Stimulated activated CD4-positive, alpha-beta T cell treated with anti-CD3 and anti-CD28 coated beads, Interleukin-1b, Interleukin-23, amount 100 ng/mL, for 1 hour (primary cell): ENCODE measurements at places on chromosomes 16 and 17.

- DNase-seq: no peak
Measured at GRCh38 chr17:77886387-77886728, 72.1 kb upstream of the TNRC6C start.

DNA sequence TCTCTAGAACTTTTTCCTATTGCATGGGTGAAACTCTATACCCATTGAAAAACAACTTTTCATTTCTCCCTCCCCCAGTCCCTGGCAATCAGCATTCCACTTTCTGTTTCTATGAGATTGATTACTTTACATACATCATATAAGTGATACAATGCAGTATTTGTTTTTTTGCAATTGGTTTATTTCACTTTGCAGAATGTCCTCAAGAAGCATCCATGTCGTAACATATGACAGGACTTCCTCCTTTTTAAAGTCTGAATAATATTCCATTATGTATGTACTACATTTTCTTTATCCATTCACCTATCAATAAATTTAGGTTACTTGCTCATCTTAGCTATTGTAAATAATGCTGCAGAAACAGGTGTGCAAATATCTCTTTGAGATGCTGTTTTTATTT lies 8.8 kb downstream of the IL21R start:
- DNase-seq: no peak

DNA sequence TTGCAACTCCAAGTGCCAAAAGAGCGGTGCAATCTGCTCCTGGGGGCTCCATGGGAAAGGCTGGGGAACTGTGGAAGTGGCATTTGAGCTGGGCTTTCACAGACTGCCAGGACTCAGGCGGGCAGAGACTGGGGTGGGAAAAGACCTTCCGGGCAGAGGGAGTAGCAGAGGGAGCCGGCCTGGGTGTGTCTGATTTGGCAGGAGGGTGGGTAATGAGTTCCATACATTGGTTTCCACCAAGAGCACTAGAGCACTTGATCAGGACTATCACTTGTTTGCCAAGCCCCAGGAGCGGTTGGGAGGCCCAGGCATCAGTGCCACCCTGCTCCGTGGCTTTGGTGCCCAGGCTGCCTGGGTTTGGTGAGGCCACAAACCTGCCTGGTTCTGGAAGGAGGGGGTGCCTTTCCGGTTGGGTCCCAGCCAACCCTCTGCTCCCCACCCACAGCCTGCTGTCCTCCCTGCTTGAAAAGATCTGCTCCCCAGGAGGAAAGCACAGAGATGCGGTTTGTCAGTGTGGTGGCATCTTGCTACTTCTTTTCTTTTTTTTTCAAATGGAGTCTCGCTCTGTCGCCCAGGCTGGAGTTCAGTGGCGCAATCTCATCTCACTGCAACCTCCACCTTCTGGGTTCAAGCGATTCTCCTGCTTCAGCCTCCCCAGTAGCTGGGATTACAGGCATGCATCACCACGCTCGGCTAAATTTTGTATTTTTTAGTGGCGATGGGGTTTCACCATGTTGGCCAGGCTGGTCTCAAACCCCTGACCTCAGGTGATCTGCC lies 3.5 kb upstream of the TRIM47 start:
- no peak for DNase-seq

GRCh38 chr16:85819771-85820170 lies 20.3 kb downstream of the COX4I1 start:
- DNase-seq: no peak

- DNase-seq: no peak
Measured at GRCh38 chr16:47734081-47734857, 273.1 kb downstream of the PHKB start.

DNA sequence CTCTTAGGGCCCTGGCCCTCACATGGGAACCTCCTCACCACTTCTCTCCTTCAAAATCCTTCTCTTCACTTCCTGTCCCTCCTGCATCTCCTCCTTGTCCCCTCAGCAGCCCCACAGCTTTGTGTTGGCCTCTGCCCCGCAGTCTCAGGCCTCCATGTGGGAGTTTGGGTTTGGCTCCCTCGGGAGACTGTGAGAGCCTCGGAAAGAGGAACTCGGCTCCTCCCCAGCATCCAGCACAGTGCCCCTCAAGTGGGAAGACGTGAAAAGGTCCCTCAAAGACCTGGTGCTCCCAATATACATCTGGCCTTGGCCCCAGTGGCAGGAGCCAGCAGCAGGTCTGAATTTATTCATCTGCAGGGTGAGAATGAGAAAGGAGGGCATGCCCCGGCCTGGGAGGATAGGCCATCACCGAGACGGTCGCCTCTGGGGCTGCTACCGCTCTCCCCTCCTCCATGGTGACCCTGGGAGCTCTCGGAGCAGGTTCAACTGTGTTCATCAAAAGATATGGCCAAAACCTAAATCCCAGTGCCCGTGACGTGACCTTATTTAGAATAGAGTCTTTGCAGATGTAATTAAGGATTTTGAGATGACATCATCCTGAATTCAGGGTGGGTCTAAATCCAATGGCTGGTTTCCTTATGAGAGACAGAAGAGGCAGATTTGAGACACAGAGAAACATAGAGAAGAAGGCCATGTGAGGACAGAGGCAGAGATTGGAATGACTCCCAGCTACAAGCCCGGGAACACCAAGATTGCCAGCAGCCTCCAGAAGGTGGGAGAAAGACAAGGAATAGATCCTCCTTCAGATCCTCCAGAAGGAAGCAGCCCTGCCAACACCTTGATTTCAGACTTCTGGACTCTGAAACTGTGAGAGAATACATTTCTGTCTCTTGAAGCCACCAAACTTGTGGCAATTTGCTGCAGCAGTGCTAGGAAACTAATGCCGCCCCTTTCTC lies 135.1 kb downstream of the MRM1 start:
- DNase-seq: no peak

DNA sequence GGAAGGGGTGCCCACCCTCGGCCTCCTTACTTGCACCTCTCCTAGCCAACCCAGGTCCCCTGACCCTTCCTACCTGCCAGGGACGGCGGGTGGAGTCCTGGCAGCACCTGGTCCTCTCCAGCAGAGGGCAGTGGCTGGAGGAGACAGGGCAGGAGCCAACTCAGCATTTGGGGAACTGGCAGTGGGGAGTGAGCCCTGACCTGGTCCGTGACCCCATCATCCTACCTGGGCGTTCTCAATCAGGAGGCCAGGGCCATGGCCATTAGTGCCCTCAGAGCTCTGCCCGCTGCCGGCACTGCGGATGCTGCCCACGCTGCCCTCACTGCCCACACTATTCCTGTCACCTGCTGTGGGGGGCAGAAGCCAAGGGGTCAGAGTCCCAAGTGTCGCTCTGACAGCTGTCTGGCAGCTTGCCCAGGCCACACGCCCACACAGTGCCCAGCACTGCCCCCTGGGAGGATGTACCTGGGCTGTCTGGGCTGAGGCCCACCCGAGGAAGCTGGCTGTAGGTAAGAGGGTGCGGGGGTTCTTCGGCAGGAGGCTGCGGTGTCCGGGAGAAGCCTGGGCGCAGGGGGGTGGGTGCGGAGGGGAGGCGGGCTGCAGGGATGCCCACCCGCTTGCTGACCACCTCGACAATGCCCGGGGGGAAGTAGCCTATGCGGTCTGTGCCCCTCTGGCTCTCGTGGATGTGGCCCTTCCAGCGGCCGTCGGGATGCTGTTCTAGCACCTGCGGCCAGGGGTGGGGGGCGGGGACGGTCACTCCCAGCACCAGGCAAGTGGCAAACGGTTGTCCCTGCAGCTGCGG lies 10.8 kb downstream of the CASKIN2 start:
- no peak for DNase-seq

DNA sequence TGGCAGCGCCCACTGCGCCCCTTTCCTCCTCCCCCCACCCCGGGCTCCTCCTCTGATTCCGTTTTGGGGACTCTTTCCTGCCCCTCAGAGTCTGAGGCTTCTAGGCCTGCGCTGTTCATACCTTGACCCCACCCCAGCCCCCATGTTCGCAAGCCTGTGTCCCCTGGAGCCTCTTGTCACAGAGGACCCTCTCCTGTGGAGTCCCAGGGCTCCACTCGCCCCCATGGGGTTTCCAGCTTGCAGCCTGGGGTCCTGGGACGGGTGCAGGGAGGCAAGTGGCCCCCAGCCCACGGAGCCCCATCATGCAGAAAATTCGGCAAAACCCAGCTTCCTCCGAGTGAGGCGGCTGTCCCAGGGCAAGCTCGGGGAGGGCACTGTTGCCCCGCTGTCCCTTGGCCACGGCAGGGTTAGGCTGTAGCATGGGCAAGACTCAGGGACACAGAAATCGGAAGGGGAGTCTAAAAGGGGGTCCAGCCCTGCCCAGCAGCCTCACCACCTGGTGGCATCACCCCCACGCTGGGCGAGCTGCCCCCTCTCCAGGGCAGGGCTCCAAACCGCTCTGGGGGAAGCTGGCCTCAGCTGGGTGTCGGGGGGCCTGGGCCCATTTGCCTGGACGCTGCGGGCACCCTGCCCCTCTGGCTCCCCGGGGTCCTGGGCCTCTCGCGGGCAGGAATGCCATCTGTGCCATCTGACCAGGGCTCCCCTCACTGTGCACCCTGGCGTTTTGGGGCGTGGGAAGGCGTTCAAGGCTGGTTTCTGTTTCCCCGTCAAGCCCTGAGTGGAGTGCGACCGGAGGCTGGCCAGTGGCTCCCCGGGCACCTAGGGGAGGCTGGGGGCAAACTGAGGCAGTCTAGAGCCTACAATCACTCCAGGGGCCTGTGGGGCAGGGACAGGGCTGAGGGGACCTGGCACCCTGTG lies 11.5 kb upstream of the BAHCC1 start:
- DNase-seq: no peak

DNA sequence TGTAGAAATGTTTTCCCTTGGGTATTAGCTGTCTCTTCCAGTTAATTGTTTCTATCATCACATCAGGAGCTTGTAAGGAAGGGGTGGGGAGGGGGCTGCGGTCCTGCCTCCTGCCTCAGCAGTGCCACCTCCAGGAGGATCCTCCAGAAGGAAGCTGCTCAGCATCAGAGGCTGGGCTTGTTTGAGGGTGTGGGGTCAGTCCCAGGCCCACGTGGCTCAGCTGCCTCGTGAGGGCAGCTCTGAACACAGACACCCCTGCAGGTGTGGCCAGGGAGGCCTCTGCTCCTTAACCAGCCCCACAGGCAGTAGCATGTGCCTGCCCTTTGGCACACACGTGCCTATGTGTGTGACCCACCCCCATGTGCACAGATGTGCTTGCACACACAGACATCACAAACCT lies 46.3 kb downstream of the MRM1 start:
- DNase-seq: no peak

DNA sequence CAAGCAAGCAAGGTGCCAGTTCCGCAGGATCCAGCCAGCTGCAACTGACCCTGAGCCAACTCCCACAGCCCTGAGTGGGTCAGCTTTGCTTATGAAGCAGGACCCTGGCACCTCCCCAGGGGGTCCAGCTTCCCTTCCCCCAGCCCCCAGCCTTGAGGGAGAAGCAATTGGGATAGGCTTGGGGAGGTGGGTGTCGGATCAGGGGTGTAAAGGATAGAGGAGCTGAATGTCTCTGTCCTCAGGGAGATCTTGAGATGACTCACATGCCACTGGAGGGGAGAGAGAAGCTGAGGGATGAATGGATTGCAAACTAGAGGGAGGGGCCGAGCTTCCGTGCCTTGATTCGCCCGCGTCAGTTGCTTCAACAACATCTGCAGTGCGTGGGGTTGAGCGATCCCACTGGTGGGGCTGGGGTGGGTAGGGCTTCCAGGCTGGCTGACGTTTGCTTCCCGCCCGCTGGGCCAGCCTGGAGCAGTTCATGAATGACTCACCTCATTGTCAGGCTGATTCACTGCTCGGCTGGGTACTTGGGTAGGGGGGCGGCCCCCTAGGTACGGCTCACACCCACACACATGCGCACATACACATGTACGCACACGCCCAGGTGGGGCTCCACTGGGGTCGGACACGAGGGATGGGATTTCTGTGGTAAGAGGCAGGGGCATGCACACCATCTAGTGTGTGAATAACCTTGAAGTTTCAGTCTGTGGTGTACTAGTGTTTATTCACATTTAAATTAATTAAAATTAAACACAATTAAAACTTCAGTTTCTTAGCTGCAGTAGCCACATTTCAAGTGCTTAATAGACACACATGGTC lies 3.6 kb upstream of the HROB start:
- DNase-seq: peak; percentile 15

GRCh38 chr16:69399361-69399760 lies 13.6 kb upstream of the TERF2 start:
- DNase-seq: no peak

- no peak for DNase-seq
Measured at GRCh38 chr16:81530814-81531213, 86.2 kb downstream of the CMIP start.

DNA sequence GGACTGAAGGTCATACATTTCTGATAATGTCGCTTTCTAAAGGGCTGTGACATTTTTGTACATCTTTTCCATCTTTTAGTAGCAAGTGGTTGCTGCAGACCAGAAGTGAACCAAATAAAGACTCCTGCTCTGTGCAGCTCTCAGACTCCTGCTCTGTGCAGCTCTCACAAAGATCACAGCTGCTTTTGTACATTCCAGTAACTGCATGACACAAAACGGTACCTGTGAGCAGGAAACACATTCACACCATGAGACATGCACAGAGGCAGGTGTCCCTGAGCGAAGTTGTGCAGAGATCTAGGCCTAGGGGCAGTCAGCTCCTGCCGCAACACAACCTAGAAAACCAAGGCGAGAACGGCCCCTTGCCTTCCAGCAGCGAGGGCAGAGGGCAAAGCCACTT lies 67.5 kb downstream of the KLHDC4 start:
- no peak for DNase-seq

DNA sequence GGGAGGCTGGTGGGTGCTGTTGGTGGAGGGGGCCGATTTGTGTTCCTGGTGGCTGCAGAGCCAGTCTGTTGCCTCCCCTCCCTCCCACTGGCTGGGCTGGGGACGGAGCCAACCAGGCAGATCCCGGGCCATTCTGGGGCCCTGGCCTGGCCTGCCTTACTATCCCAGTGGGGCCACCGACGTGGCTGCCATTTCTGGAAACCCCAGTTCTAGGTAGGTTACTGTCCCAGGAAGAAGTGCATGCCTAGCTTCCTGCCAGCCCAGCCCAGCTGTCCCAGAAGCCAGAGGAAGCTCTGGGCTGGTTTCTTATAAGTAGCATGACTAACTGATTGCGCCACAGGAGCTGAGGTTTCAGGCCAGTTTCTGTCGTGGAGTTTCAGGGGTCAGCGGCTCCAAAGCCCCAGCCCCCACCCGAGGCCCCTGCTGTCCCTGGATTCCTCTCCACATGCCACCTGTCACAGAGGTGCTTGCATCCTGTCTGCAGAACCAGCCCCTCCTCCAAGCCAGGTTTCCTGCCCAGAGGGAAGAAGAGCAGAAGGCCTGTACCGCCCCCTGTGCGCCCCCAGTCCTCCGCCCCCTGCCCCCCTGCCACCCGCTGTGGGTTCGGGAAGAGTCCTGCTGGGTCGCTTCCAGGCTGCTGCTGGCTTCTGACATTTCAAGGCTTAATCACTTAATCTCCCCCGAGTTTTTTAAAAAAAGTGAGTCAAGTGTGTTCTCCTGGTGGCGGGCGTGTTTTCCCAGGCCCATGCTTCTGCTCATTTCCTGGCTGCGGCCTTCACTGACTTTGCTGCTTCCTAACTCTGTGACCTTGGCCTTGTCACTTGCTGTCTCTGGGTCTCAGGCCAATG lies 13.2 kb downstream of the IL4R start:
- no peak for DNase-seq

DNA sequence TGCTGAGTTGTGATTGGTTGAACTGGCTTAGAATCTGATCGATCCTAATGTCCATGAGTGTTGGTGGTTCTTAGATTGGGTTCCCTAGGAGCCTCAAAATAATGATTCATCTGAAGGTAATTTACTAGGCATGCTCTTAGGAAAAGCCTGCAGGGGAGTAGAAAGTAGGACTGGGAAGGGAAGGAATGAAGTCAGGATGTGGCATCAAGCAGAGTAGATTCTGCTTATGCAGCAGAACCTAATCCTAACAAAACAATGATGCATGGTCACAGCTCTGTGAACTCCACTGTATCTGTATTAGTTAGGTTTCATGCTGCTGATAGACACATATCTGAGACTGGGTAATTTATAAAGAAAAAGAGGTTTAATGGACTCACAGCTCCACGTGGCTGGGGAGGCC lies 132.5 kb downstream of the HS3ST2 start:
- no peak for DNase-seq

GRCh38 chr17:12229335-12229734 lies 208.7 kb downstream of the MAP2K4 start:
- DNase-seq: no peak
